ENCODE measurements at places on chromosomes 16 and 17.

- no peak for DNase-seq
Observed at GRCh38 chr17:17412326-17412725, 64.5 kb upstream of the MED9 start.

GRCh38 chr16:12499032-12499745 lies 304.5 kb downstream of the CPPED1 start:
- DNase-seq, result no peak

- DNase-seq, result no peak
Observed at GRCh38 chr17:79026376-79027273, 2.7 kb downstream of the C1QTNF1 start.

DNA sequence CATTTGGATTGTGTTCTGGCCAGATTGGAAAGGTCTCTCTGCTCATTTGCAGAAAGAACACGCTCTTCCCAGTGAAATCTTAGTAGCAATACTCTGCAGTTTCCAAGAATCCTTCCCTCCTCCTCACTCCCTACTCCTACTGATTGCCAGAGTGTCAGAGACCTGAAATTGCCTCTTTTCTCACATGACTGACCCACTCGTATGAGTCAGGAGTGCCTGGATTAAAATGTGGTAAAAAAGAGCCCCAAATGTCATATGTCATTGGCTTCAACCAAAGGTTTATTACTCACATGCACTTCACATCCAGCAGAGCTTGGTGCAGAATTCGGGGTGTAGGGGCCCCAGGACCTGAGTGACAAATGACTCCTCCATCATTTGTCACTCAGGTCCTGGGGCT lies 39.7 kb upstream of the IRX3 start:
- no peak for DNase-seq

GRCh38 chr17:57085448-57086068 lies 512 bp downstream of the AKAP1 start:
- DNase-seq, result peak; percentile 66

- no peak for DNase-seq
Observed at GRCh38 chr17:5464717-5465507, 3.9 kb downstream of the DHX33 start.

GRCh38 chr17:7744416-7744815 lies 26.9 kb downstream of the DNAH2 start:
- DNase-seq, result no peak

DNA sequence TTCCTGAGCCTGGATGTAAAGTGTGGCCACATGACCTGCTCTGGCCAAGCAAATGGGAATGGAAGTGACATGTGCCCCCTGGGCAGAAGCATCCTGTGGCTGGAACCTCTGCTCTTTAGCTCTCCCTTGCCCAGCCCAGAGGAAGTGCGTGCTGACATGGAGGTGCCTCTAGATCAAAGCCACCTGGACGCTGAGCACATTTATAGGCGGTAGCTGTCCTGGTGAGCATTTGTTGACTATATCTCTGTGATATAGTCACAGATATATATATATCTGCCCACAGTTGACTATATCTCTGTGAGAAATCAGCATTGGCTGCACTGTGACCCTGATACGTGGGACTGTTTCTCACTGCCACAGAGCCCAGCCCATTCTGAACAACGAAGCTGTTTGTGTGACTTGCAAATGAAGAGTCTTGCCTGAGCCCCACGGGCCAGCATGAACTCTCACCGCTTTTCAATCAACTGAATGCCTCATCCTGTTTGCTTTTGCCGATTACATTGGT lies 118.8 kb downstream of the C16orf95 start:
- DNase-seq, result no peak

GRCh38 chr16:17313085-17313611 lies 157.6 kb downstream of the XYLT1 start:
- no peak for DNase-seq

GRCh38 chr16:81447383-81448101 lies 2.9 kb downstream of the CMIP start:
- no peak for DNase-seq

GRCh38 chr17:13306310-13306962 lies 288.6 kb upstream of the ELAC2 start:
- peak; percentile 87 for DNase-seq

DNA sequence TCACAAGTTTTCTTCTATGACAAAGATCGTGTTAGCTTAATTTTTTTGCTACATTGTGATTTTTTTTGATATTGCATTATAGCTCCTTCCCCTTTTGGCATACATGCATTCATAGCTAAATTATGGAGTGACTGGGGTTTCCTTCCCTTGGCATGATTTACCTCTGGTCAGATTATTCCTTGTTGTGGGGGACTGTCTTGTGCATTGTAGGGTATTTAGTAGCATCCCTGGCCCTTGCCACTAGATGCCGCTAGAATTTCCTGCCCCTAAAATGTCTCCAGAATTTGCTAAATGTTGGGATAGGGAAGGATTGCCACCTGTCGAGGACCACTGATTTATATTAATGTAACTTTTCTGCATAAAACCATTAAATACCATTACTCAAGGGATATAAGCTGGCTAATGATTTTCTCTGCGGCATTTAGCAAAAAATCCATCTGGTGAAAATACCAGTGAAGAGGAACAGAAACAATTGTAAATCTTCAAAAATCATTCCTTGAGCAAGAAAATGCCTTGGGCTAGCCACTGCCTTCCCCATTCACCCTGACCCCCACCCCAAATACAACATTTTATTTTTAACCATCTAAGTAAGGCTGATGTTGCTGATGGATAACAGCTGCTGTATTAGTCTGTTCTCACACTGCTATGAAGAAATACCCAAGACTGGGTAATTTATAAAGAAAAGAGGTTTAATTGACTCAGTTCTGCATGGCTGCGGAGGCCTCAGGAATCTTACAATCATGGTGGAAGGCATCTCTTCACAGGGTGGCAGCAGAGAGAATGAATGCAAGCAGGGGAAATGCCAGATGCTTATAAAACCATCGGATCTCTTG lies 195.2 kb downstream of the MAP2K6 start:
- DNase-seq, result no peak

GRCh38 chr16:16861546-16861945 lies 482.6 kb downstream of the NPIPA7 start:
- DNase-seq, result peak; percentile 49

DNA sequence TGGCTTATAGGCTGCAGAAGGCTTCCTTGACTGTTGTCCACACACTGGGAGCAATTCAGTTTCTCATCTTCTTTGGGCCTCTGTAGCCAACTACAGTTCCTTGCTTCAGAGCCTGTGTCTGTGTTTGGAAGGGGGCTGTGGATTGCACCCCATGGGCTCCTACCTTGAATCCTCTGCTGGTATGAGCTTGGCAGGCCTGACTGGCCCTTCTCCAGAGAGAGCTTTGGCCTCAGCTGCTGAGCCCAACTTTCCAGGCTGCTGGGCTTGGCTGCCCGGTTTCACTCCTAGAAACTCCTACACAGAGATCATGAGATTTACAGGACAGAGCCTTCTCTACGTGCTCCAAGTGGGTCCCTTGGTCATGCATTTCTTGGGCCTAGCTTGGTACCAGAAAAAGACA lies 354.4 kb downstream of the SNX29 start:
- no peak for DNase-seq

DNA sequence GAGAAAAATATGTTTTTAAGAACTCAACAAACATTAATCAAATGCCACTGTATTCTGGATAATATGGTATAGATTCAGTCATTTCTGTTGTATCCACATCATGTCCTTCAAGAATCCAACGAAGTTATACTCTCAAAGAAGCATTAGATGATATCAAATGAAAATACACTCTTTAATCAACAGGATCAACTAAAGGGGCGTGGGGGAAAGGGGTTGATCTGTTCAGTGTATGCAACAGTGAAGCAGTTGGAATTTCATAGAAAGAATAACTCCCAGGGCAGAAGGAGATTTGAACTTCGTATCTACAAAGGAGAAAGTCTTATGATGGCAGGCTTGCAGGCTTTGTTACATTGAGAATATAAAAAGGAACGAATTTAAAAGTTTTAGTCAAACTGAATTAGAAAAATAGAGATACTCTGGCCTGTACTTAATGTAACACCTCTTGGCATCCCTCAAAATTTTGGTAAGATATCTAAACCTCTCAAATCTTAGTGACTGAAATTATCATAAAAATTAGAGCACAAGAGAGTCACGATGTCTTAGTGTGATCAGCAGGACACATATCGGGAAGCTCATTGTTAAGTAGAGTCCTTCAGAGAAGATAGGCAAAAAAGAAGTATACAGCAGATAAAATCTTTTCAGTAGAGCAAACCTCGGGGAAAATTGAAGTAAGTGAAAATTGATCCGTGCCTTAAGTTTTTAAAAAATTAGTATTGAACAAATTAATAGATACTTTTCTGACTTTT lies 431.4 kb downstream of the KCNJ18 start:
- no peak for DNase-seq

Measured in SK-N-DZ (cell line).